ENCODE measurements at places on chromosomes 16 and 17. TPM values are rescaled to one million over a fixed set of nuclear protein-coding genes. Genes with fewer than 3 reads are reported as not detected.

Gene HBA1
- total RNA-seq: 2.2 TPM

Gene COG8
- total RNA-seq: 30.4 TPM

Gene HOXB9
- 24.7 TPM for total RNA-seq

Gene GLIS2
- total RNA-seq: 6.3 TPM

Gene ULK2
- 31.8 TPM for total RNA-seq

Gene PYDC1
- not detected for total RNA-seq

Gene EFCAB13
- 3.3 TPM for total RNA-seq

Gene GAS2L2
- total RNA-seq: not detected

DNA sequence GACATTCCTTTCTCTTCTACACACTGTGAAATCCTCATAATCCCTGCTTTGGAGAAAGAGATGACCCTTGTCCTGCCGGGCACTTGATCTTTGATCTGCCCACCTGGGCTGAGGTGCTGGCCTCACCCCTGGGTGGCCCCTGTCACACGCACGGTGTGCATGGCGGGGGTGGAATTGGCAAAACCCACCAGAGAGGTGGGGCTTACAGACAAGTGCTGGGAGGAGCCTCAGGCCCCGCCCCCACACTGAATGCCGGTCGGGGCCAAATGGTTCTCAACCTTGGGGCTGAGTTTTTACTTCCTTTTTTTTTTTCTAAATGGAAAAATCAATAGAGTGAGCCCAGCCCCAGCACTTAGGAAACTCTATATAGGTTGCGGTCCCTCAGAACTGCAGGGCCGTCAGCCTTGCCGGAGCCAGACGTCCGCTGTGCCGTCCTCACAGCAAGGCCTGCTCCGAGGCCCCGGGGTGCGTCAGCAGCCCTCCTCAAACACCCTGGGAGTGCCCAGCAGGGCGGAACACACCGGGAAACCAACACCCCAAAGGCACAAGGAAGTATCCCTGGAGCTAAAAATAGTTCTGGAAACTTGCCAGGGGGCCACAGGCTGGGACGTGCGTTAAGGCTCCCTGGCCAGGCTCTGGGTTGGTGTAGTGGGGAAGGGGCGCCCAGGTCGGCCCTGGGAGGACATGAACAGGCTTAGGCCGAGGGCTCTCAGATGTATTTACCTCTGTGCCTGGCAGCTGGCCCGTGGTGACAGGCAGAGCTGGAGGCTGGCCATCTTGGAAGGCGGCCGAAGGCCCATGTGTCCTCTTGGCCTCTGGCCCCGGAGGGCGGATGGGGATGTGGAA, 11.0 kb downstream of the GPRC5C start:
- no peak for DNase-seq

DNA sequence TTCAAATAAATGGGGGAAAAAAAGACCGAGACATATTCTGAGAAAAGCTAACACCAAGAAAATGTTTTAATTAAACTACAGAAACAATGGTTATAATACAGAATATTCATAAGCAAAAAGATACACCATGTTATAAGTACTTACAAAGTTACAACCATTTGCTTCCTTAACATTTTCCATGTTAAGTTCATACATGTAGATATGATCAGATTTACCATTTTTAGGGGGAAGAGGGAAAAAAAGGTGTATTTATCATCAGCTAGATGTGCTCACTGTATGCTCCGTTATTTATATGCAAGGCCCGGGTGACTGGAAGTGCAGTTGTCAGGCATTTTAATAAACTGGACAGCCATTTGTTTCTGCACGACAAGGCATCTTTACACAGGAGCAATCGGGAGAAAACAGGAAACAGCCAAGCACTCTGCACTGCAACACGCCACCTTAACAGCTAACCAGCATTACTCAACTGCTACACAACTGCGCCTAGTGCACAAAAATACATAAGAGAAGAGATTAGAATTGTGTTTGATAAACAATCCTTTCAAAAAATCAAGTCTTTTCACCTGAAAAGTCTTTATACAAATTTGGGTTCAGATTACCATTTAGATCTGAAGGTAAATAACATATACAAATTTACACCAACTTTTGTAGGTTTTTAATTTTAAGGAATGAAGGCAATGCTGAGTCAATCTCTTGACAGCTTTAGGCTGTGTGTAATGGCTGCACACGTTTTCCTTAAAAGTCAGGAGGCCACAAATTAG, 2.9 kb downstream of the SRSF2 start:
- DNase-seq: no peak

DNA sequence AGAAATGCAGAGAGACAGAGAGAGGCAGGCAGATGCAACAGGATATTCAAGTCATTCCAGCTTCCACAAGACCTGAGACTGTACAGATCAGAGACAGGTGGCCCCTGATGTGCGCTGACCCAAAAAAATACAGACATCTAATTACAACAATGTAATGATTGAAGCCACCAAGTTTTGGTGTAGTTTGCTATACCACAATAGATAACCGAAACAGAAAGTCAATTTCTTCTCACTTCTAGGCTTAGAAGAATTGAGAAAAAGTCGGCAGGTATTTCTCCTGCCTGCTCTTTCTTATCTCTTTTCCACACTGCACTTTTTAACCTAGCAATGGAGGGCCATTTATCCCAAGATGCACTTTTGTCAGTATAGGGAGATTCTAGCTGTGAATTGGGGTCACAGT, 949.2 kb downstream of the CDH11 start:
- DNase-seq: no peak

DNA sequence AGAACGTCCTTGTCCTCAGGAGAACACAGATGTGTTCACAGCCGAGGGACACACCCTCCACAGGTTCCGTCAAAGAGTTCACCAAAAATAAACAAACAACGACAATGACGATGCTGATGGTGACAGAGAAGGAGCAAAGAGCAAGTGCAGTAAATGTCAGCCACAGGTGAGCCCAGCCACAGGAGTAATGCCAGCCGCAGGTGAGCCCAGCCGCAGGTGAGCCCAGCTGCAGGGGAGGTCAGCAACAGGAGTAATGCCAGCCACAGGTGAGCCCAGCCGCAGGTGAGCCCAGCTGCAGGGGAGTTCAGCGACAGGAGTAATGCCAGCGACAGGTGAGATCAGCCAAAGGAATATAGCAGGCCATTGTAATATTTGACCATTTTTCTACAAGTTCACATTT, 315.2 kb downstream of the FOXL1 start:
- DNase-seq: no peak

GRCh38 chr16:65845466-65846209, 520.9 kb upstream of the CDH5 start:
- DNase-seq: peak; percentile 32

- DNase-seq: peak; percentile 69
Observed at GRCh38 chr17:50289991-50290702, 15.9 kb downstream of the TMEM92 start.

DNA sequence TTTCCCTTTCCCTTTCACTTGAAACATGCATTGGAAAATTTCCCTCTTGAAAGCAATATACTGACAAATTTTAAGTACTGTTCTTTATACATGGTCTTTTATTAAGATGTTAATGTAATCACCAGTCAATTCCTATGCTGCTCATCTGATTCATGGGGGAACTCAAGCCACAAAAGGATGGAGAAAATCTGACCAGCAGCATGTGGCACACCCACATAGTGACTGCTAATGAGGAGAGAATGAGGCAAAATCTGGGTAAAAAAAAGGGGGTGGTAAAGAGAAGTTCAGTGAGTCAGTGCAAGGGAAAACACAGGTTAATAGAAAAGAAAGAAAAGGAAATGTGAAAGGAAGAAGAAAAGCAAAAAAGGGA, 11.3 kb downstream of the RFFL start:
- no peak for DNase-seq
